ENCODE measurements at places on chromosomes 11 and 22.

GRCh38 chr22:48884324-48884723, 943.3 kb downstream of the BRD1 start:
- DNase-seq: no peak

DNA sequence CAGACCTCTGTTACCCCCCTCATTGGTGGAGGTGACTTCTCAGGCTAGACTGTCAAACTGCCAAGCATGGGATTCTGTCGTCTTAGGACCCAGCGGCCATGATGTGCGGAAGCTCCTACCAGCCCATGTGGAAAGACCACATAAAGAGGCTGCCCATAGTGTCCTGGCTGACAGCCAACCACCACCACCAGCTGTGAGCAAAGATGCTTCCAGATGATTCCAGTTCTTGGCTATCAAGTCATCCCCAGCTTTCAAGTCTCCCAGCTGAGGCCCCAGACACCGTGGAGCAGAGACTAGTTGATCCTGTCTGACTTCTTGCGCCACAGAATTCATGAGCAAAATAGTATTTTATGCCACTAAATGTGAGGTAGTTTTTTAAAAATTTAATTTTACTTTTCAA, 32.9 kb downstream of the SCUBE1 start:
- no peak for DNase-seq

DNA sequence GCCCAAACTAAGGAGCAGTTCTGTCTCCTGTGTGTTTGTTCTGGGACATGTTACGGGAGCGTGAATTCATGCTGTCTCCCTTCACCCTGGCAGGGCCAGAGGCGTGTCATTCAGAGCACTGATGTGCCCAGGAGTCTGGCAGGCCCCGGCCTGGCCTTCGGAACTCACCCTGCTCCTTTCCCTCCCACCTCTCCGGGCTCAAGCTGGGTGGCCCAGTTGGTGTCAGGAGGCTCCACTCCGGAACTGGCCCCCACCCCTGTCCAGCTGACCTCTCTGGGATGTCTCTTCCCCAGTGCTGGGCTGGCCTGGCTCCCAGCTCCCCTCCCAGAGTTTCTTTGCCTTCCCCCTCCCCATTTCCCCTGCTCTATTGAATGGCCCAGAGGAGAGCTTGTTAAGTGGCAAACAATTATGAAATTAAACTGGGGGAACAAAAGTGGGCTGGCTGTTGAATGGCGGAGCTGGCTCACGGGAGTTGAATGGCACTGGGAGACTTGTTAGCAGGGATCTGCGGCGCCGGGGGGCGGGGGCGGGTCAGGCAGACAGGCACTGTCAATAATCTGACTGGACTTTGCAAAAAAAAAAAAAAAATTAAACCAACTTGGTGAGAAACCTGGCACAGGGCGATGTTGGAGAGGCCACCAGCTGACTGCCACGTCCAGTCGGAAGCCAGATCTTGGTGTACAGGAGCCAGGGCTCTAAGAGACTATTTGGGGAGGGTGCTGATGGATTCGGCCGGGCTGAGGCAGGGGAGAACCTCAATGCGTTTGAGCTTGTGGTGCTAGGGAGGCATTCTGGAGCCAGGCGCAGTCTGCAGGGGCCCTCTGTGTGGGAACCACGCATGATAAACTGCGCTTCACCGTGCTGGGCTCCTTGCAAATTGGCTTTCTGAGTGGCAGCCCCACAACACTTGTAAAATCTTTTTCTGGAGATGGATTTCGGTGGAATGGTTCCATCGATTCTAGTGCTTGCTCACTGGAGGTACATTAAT, 1.3 kb downstream of the MPPED1 start:
- DNase-seq: no peak

GRCh38 chr22:31857247-31857646, 87.1 kb upstream of the YWHAH start:
- DNase-seq: no peak

- no peak for DNase-seq
These were observed 42.9 kb downstream of the CBL start for GRCh38 chr11:119248750-119249670.

- DNase-seq: no peak
These were observed 12.5 kb upstream of the CLNS1A start for GRCh38 chr11:77650123-77650522.

GRCh38 chr11:94590352-94591041, 23.3 kb downstream of the PIWIL4 start:
- DNase-seq: no peak

DNA sequence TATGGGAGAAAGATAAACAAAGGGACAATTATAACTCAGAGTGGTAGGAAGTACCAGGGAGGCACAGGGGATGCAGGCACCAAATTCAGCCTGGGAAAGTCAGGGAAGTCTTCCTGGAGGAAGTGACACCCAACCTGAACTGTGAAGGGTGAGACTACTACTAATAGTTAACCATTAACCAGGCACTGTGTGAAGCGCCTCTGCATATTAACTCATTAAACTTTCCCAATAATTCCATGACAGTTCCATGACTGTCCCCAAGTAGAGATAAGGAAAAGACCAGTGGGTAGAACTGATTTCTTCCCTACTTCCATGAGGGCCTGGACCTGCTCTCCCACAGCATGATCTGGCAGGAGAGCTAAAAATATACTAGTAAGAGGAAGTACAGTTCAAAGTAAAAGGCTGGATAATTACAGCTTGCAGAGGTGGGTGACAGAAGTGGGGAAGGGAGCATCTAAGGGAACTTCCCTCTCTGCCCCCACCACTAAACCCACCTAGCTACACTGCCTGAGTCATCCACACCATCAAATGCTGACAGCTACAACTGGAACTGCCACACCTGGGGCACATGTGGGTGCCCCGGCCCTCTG, 4.7 kb upstream of the AP1B1 start:
- DNase-seq: no peak

DNA sequence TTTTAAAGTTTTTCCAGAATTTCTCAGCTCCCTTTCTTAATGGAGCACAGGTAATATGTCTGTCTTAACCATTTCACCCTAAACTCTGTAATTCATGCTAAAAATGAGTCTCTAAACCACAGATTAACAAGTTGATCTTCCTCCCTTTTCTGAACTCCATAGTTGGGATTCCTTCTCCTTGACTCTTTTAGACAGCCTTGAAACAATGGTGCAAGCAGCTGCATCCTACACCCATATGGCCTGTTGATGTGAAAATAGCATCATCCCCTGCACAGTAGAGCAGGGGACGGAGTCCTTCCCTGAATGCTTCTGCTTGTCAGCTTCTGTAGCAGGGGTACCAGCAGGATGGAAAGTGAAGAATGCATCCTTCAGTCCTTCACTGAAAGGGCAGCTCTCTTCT, 192.8 kb upstream of the SORL1-AS1 start:
- no peak for DNase-seq

DNA sequence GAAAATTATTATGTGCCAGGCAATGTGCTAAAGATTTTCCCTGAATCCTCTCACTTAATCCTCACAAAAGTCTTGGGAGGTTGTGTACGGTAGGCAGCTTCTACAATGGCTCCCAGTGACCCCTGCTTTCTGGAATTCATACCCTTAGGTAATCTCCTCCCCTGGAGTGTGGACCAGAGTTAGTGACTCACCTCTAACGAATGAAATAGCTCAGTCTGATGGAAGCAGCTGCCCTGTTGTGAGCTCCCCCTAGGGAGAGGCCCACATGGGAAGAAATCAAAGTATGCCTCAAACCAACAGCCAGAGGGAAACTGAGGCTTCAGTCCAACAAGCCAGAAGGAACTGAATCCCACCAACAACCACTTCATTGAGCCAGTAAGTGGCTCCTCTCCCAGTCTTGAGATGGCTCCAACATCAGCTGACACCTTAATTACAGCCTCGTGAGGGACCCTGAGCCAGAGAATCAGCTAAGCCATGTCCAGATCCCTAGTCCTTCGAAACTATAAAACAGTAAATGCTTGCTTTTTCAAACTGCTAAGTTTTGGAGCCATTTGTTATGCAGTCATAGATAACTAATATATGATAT, 98.9 kb upstream of the ISX start:
- no peak for DNase-seq

DNA sequence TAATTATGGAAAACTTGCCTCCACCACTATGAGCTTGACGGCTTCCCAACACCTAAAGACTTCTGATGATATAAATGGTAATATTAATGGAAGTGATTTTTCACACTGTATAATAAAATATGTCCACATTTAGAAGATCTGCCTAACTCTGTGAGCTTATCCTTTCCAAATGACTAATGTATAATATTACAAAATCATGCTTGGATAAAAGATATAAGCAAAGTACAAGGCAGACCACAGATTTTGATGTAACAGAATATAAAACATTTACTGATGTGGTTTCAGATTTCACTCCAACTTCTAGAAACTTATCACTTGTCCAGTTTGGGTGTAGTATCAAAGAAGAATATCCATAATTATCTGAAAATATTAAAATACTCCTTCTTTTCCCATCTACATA, 36.9 kb downstream of the GALNT18 start:
- DNase-seq: no peak

GRCh38 chr11:117618982-117619355, 178.0 kb downstream of the DSCAML1 start:
- no peak for DNase-seq

DNA sequence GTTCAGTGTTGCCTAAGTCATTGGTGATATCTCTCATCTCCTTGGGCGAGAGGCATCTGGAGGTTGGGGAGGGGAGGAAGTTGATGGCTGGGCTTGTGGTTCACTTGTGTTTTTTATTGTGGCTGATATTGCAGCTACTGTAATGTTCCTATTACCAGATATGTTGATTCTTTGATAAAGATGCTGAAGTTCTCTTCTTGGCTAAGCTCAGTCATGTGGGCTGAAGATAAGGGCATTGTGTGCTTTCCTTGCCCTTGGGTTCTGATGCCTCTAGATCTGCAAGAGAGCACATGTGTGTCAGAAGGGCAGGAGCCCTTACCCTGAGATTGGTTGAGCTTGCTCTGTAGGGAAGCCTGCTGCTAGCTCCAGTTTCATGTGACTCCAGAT, 12.0 kb downstream of the STX3 start:
- DNase-seq: peak; percentile 41

- no peak for DNase-seq
These were observed 50.3 kb upstream of the TCF20 start for GRCh38 chr22:42320443-42321416.

- no peak for DNase-seq
These were observed 627.0 kb downstream of the KCNA4 start for GRCh38 chr11:29389793-29390192.

GRCh38 chr11:34830035-34830434, 86.1 kb downstream of the APIP start:
- no peak for DNase-seq

- peak; percentile 73 for DNase-seq
These were observed 45.7 kb downstream of the TXN2 start for GRCh38 chr22:36435516-36436415.
